ENCODE measurements at places on chromosomes 16 and 17.
A peak's percentile ranks its signal among the peaks of the same experiment; 100 is the strongest.

GRCh38 chr16:84988328-84989080, 22.8 kb downstream of the ZDHHC7 start:
- DNase-seq = no peak

- peak; percentile 17 for DNase-seq
Measured at GRCh38 chr17:55005520-55005919, 37.0 kb downstream of the STXBP4 start.

- DNase-seq = no peak
Measured at GRCh38 chr17:40528692-40529417, 27.4 kb upstream of the TNS4 start.

DNA sequence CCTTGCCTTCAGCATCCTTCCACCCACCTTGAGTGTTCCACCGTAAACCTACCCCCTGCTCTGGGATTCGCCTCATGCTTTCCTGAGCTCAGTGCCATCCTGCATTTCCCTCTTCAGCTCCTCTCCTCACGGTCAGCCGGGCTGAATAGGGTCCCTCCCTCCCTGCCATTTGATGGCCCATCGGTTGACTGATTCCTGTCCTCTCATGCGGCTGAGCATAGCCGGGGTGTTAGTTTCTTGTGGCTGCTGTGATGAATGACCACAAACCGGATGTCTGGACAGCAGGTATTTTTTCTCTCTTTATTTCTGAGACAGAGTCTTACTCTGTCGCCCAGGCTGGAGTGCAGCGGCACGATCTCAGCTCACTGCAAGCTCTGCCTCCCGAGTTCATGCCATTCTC, 44.1 kb upstream of the MGAT5B start:
- no peak for DNase-seq

DNA sequence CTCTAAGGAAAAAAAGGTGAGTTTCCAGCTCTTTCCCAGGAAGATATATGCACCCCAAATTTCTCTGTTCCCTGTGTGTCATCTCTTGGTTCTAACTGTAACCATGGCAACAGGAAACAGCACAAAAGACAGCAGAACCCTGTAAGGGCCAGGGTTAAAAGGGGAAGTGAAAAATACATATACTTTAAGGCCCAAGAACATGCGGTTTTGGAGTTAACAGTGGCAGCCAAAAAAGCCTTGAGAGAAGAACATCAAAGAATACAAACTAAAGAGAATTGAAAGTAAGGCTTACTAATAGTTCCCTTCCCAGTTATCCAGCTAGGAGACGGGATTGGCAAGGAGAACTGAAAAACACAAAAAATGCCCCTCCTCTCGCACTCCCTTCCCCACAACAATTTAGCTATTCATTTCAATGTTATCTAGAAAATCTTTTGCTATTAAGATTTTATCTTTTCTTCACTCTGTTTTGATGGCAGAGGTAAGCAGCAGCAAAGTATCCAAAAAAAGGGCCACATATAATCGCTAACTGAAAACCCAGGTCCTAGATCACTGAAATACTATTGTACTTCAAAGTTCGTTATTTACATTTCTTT, 1.5 kb downstream of the SPOP start:
- DNase-seq = peak; percentile 50

DNA sequence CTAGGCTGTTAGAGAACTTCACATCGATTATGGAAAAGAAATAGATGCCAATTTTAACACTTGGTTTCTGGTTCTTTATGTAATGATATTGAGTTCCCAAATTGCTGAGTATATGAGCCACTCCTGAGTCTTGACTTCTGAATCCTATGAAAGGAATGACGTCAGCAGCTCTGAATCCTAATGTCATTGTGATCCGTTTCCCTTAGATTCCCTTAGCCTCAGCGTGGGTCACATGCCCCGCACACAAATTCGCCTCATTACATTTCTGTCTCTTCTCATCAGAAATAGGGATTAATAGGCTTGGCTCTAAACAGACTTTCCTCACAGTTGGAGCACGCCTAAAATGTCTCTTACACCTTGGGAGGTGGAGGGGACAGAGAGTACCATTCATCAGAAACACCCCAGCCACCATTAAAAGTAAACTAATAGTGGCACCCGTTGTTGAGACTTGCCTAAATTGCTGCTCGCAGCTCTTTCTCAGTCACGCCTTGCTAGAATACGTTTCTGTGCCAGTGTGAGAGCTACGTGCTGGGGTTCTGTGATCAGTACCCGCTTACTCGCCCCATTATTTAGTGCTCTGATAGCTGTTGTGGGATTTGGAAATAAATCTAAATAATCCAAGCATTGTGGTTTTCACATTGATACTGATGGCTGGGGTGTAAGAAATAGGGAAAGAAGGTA, 7.1 kb downstream of the MRM3 start:
- peak; percentile 47 for DNase-seq

Data from astrocyte of the hippocampus (primary cell).